ENCODE measurements at places on chromosomes 3 and 15.

GRCh38 chr15:91472316-91472756, 372.3 kb downstream of the SV2B start:
- DNase-seq = no peak

DNA sequence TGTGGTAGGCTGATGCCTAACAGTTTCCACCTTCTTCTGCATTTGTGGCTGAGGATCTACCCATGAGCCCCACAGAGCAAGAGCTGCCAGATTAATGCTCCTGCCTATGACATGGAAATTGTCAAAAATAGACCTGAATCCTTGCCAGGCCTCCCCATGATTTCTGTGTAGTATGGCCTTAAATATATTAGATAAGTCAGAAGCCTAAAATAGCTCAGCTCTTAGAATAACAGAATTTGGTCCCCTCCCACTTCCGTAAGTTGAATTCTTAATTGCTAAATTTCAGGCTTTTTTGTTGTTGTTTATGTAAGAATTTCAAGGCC, 129.0 kb downstream of the SERPINI1 start:
- no peak for DNase-seq

GRCh38 chr3:138042043-138042442, 32.1 kb downstream of the CLDN18 start:
- no peak for DNase-seq

- no peak for DNase-seq
These were observed 29.0 kb downstream of the PTPN23 start for GRCh38 chr3:47409688-47410416.

- no peak for DNase-seq
These were observed 5.1 kb upstream of the APBA2 start for GRCh38 chr15:28880680-28881079.

DNA sequence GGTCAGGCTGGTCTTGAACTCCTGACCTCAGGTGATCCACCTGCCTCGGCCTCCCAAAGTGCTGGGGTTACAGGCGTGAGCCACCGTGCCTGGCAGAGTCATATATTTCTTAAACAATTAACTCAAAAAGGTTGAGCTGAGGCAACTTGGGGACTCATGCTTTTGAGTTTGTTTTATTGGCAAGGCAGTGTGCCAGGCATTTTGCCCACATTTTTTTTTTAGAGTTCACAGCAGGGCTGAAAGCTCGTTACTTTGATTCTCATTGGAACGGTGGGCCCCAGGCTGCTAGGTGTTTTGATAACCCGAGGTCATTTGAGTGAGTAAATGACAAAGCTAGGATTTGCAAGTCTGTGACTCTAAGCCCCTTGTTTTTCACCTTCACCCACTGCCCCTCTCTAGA, 76.2 kb downstream of the CCK start:
- DNase-seq = no peak

DNA sequence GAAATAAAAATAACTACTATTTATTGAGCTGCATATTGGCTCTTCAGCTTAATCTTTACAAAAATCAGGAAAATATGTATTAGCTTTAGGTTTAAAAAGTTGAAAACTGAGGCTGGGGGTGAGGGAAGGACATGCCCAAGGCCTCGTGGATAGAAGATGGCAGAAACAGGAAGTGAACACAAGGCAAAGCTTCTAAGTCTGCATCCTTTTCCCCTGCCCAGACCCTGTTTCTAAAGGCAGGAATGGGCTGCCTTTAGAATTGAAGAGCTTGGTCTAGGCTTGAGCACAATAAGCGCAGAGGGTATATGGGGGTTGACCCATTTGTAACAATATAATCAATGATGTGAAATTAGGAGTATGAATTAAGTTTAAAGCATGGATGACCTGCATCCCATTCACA, 6.1 kb downstream of the CLDN18 start:
- DNase-seq = no peak

GRCh38 chr3:192299921-192300320, 427.4 kb downstream of the FGF12 start:
- DNase-seq = no peak

DNA sequence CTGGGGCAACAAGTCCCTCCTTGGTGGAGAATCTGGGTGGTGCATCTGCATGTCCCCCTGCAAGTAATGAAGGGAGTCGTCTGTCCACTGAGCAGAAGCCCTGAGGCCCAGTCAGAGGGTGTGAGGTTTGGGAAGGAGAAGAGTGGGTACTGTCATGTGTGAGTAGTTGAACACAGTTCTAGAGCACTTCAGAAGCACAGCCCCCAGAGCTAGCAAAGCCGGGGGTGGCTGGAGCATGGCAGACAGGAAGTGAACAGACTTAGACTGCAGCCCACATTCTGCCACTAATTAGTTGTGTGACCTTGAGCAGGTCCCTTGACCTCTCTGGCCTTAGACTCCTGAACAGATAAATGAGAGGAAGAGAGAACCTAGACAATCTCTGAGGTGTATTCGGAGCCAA, 207.6 kb downstream of the UACA start:
- DNase-seq = no peak

DNA sequence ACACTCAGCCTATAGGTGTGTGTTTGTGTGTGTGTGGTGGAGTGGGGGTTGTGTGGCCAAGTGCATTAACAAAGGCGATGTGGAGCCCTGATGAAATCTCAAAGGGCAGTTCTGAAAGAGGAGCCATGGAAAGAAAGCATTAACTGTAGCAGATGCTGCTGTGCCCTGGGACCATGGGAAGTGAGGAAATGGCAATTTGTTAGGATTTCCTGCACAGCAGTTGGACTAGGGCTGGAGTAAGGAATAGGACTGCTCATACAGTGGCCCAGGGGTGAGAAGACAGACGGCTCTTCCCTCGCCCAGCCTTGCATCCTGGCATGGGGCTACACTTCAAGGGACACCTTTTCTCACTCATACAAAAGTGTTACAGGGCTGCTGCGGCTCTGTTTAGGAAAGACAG, 12.3 kb upstream of the ZBTB38 start:
- DNase-seq = no peak
